M059J (cell line): ENCODE measurements at places on chromosomes 13 and 19.

- DNase-seq = peak; percentile 30
Measured at GRCh38 chr19:35718345-35719041, 690 bp downstream of the KMT2B start.

DNA sequence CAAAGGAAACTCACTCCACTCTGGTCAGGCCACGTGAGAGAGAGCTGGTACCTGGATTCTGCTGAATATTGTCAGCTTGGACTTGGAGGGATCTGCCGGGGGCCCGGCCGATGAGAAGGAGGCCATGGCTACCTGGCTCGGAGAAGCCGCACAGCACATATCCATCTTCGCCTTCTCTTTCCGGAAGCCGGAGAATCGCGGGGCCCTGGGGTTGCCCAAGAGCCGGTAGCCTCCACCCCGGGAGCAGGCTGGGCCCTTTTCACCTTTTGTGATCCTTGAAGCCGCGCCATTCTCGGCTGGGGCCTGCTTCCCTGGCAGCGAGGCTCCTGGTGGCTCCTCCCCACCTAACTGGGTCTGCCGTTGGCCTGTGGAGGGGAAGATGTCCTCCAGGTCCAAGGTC lies 28.9 kb downstream of the ZNF541 start:
- no peak for DNase-seq

GRCh38 chr19:43572171-43572588 lies 3.1 kb downstream of the XRCC1 start:
- peak; percentile 32 for DNase-seq

DNA sequence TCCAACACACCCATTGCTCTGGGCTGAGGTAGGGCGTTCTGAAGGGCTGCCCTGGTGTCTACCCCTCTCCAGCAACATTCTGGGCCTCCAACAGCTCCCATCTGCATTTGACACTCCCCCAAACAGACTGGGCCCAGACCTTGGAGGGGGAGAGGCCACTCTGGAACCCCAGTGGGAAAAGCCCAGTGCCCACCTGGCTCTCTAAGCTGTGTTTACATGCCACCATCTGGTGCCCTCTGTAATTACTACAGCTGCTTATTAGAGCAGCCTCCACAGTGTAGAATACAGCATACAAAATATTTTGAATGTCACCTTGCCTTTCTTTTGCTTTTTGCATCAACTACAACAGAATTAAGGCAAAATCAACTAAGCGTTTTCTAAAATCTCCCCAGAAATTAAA lies 35.8 kb upstream of the TM9SF2 start:
- no peak for DNase-seq

GRCh38 chr19:40663695-40664692 lies 26.5 kb downstream of the NUMBL start:
- DNase-seq = peak; percentile 46

GRCh38 chr19:18613589-18614234 lies 1.0 kb downstream of the TMEM59L start:
- DNase-seq = no peak

DNA sequence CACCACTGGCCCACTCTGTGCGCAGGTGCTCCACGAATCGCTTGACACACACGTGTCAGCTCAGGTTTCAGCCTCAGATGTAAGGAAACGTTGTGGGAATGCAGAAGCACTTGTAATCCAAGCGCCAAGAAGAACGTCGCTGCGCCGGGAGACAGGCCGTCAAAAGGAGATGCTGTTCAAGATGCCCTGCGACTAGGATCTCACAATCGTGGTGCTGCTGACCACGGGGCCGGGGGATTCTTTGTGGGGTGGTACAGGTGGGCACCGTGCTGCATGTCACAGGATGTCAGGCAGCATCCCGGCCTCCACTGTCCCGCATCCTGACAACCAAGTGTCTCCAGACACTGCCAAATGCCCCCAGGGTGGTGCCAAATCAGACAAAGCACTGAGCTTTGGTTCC lies 16.9 kb upstream of the SIGLEC11 start:
- no peak for DNase-seq

DNA sequence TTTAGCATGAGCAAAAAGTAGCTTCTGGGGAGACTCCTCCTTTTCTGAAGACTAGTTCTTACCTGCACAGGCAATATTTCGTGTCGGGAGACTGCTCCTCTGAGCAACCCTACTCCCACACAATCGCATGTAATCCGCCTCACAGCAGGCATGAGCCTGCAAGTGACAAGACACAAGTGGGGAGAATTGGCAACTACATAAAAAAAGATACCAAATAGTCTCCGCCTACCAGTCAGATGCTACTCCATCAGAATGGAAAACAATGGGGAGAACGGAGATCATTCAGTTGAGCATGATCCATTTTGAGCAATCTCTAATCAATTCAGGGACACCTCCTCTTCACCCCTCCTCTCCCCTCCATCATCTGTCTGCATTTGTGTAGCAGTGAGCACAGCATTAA lies 321.0 kb downstream of the COG6 start:
- DNase-seq = no peak

DNA sequence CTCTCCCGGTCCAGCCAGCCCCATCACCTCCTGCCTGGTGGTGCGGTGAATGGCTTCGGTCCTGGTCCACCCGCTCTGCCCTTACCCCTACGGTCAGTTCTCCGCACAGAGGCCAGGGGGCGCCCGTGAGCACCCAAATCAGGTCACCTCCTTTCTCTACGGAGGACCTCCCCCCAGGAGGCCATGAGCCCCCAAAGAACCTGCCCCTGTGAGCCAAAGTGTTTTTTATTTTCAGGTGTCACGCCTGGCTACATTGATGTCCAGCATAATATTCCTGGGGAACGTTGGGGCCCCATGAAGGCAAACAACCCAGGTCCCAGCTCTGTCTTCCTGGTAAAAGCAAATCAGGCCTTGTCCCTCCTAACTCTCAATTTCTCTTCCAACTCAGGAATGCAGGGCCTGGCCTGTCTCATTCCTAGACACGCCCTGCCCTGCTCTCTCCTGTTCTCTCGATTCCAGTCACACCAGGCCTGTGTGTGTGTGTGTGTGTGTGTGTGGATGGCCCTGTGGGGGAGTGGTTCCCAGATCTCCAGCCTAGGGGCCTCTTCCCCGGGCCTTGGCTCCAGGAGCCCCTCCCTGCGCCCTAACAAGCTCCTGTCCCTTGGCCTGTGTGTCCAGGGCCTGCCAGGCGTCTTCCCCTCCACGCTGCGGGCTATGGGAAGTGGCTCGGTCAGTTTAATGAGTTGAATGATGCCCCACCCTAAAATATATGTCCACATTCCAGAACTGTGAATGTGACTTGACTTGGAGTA lies 9.7 kb upstream of the GIPC1 start:
- peak; percentile 82 for DNase-seq

DNA sequence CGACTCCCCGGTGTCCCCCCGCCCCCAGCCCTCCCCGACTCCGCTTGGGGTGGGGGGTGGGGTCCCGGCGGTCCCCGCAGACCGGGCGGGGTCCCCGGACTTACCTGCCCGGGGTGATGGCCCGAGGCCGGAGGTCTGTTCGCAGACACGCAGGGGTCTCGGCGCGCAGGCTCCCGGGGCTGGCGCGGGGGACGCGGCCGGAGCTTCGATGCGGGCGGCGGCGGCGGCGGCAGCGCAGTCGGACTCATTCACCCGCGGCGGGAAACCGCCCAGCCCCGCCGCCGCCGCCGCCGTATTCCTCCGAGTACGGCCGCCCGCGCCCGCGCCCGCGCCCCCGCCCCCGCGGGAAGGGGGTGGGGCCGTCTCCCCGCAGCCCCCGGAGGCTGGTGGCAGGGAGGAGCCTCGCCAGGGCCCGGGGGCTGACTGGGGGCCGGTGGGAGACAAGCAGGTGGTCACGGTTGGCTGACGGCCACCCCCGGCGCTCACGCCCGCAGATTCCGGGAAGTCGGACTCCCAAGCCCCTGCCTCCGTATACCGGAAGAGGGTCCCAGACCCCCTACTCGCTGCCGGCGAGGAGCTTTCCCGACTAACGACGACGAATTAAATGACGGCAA lies at the start of gene C2CD4C:
C2CD4C (minus strand) TSS at position 246 of the 614 bp plus-strand sequence. CDS start 786 bp downstream, outside the sequence.
- no peak for DNase-seq

GRCh38 chr13:60370343-60370742 lies 26.7 kb upstream of the TDRD3 start:
- no peak for DNase-seq

GRCh38 chr19:941292-942132 lies 15.7 kb downstream of the ARID3A start:
- DNase-seq = no peak

GRCh38 chr13:32938907-32939306 lies 77.3 kb upstream of the KL start:
- DNase-seq = peak; percentile 57

GRCh38 chr13:74064805-74065312 lies 69.3 kb downstream of the KLF12 start:
- DNase-seq = no peak

DNA sequence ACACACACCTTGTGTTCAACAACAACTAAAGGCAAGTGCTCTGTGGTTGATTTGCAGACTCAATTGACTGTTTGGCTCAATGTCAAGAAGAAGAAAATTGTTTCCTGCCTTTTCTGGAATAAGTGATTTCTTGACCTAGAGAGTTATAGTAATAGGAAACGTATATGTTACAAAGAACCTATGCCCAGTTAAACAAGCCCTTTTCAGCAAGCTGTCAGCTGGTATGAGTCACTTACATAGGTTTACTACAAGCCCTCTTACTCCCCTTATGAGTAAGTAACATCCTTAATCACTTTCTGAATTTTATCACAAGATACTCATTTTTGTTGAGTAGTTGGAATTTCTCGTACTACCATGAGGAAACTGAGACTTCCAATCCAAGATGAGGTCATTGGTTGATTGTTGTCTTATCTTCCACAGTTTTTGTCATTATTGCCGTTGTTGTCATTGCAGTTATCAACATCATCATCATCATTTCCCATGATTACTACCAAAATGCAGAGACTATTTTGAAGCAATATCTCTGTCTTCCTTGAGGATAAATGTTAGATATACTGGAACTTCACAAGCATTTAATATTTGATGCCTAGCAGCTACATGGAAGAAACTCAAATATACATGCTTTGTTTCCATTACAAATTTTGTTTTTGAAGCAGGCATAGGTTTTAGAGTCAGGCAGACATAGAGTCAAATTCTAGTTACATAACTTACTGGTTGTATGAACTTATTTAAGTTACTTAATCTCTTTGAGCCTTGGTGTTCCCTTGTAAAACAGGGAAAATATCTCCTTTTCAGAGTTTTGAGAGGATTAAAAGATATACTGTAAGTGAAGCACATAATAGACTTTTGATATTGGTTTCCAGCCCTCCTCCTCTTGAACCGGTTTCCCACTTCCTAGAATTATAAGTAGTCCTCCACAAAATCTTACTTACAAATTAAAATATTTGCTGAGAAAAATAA lies 106.0 kb downstream of the RAP2A start:
- DNase-seq = no peak

DNA sequence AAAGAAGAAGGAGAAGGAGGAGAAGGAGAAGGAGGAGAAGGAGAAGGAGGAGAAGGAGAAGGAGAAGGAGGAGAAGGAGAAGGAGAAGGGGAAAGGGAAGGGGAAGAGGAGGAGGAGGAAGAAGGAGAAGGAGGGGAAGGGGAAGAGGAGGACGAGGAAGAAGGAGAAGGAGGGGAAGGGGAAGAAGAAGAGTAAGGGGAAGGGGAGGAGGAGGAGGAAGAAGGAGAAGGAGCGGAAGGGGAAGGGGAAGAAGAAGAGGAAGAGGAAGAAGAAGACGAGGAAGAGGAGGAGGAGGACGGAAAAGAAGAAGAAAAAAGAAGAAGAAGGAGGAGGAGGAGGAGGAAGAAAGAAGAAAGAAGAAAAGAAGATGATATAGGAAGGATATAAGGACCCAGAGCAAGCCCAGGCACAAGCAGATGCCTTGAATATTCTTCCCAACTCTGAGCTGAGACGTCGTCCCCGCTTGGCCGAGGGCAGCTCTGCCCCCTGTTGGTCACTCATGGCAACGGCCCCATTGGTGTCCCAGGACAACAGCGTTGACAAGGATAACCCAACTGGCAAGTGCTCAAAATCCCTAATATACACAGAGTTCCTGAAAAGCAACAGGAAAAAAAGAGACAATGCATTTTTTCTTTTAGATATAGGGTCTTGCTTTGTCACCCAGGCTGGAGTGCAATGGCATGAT lies 30.6 kb upstream of the IGSF23 start:
- DNase-seq = no peak

- peak; percentile 74 for DNase-seq
Measured at GRCh38 chr13:72204291-72204690, 337.3 kb upstream of the DACH1 start.

- DNase-seq = no peak
Measured at GRCh38 chr13:32007494-32007893, 24.1 kb upstream of the FRY start.

DNA sequence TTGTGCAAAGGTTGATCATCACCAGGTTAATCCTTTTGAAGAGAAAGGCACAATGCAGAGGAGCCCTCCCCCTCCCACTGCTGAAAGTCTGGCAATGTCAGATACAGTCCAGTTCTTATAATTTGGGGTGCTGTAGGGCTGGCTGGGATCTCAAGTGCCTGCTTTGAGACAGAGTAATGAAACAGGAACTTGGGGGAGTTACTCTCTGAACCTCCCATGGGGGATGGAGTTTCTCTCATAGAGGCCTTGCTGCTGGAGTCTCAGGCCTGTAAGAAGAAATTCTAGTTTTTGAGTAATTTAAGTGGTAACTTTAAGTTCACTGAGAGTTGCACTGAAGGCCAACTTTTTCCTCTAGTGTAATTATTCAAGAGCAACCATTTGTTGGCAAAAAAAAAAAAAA lies 410.5 kb downstream of the KCNRG start:
- DNase-seq = no peak

DNA sequence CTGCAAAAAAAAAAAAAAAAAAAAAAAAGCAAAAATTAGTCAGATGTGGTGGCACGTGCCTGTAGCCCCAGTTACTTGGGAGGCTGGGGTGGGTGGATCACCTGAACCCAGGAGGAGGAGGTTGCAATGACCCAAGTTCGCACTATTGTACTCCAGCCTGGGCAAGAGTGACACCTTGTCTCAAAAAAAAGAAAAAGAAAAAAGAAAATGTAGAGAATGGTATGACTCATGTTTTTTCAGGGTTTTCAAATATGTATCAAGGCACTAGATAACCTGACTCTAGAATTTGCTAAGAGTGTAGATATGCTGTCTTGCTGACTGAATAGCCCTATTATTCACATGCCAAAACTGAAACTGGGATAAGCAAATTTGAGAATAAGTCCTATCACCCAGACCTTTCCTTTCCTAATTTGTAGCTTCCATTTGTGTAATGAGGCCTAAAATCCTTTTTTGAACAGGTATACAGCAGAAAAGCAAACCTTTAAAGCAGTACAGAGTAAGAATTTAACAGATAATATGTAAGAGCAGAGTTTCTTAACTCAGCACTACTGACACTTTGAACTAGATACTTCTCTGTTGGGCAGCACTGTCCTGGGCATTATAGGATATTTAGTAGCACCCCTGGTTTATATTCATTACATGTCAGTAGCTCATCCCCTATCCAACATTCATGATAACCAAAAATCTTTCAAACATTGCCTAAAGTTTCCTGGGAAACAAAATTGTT lies 108.6 kb downstream of the ELF1 start:
- peak; percentile 16 for DNase-seq

DNA sequence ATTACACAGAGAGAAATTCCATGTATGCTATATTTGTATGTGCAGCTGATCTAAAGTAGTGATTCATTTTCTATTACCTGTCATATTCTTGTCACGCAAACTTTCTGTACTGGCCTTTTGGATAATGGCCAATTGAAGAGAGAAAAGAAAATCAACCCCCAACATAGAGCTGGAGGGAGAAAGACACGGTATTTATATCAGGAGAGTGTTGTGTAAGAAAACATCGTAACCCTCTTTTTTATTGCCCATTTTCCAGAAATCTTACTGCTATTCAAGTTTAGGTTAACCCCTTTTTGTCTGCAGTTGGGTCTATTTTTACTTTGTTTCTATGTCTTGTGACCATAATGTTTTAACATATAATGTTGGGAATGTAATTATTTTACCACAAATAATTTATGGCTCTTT lies 27.9 kb downstream of the DGKH start:
- no peak for DNase-seq

GRCh38 chr13:46077265-46077664 lies 24.7 kb upstream of the ZC3H13 start:
- peak; percentile 20 for DNase-seq
